ENCODE measurements at places on chromosomes 13 and 19.

DNA sequence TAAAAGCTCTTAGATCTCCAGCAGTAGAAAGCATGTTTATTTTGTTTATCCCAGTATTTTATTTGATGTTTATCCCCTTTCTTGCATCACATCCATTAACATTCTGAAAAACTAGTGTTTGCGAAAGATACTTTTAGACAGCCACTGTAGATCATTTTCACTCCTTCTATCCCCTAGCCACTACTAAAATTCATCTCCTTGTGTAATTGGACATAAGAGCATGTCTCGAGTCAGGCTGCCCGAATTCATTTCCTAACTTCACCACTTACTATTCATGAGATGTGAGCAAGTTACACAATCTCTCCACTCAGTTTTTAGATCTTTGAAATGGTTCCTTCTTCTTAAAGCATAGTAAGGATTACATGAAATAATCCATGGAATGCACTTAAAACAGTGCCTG is 514.0 kb downstream of the KLF5 start:
- DNase-seq = no peak

DNA sequence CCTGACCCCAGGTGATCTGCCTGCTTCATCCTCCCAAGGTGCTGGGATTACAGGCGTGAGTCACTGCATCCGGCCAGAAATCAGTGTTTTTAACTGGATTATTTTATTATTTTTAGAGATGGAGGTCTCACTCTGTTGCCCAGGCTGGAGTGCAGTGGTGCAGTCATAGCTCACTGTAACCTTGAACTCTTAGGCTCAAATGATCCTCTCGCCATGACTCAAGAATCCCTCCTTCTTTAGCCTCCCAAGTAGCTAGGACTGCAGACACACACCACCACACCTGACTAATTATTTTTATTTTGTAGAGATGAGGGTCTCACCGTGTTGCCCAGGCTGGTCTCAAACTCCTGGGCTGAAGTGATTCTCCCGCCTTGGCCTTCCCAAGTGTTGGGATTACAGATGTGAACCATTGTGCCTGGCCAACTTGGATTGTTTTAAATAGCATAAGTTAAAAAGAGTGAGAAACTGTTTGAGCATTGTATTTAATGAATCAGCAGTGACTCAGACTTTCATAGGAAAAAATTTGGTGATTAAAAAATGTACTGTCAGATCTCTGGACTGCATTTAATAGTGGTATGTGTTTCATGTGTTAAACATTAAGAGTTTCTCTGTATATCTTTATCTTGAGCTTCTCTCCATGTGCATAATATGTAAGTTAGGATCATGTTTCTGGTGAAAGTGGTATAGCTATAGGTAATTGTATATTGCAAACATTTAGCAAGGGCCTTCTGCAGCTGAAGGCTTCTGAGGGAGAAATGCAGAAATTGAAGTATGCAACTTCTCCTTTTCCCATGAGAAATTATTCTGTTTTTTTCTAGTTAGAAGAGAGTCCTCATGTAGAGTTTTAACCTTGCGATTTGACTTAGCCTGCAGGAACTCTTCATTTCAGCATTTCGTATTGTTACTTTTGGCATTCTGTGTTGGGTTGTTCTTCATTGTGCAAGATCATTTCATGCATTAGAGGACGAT is 121.2 kb downstream of the PCCA start:
- no peak for DNase-seq

DNA sequence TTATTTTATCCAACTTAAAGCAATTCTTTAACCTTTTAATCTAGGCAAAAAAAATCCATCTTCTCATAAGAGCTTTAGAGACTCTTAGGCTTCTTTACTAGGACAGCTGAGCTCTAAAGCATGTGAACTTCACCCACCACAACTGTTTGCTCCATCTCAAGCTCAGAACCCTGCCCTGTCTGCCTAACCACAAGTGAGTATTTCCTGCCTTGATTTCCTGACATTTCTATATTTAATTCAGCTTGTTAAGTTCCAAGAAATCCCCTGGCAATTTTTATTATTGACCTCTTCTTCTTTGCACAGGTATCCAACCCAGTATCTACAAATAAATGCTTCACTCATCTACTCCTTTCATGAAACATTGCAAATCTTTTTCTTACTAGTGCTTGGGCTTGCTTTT is 21.1 kb upstream of the CEACAM21 start:
- DNase-seq = no peak

- no peak for DNase-seq
These were observed 8.3 kb upstream of the DZIP1 start for GRCh38 chr13:95652821-95653220.

- no peak for DNase-seq
These were observed 20.6 kb downstream of the LRRC63 start for GRCh38 chr13:46232281-46232680.

DNA sequence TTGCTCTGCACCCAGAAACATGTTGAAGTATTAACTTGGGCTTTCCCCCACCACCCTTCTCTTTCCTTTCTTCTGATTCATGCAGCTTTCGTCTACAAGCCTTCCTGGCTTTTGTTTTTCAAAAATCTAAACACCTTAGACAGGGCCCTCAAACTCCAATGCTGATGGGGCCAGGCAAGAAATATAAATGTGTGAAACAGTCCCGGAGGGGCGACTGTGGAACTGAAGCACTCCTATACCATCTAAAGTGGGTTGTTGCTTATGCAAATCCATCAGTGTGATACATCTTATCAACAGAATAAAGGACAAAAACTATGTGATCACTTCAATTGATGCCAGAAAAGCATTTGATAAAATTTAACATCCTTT is 6.1 kb downstream of the FCGBP start:
- DNase-seq = no peak

DNA sequence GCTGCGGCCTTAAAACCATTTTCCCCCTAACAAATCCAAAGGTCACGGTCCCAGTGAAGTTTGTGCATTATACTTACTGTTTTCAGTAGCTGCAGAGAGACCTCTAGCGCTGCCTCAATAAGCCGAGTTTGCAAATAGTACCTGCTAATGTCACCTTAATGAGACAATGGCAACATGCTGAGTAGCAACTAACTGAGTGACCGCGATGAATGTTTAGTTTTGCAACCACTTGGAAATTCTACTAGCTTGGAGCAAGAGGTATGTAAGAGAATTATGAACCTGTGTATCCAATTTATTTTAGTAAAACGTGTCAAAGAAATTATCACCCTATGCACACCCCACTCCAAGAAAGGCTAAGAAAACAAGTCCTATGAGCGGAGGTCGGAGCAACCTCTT is 1.2 kb downstream of the KPNA3 start:
- no peak for DNase-seq

DNA sequence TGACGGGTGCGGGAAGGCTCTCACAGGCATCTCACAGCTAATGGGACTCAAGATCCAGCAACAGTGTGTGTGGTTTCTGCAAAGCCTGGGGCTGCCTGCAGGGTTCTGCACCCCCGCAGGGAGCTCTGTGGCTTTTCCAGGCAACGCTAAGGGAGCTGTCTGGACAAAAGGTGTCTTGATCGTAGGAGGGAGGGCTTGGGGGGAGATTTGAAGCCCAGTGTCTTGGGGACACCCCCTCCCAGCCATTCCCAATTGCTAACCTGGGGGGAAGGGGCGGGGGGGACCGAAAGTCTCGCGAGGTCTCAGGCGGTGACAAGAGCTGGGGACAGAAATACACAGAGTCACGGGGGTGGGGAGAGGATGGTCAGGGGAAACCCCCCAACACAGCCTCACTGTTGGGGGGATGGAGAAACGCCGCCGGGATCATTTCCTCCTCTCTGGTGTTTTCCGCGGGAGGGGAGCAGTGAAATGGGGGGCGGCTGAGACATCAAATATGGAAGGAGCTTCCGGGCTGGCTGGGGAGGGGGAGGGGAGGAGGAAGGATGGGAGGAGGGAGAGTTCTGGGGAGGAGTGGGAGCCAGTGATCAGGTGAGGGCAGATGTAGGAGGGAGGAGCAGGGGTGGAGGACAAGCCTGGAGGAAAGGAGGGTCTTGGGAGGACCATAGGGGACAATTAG is 13.3 kb downstream of the KCNC3 start:
- peak; percentile 49 for DNase-seq

DNA sequence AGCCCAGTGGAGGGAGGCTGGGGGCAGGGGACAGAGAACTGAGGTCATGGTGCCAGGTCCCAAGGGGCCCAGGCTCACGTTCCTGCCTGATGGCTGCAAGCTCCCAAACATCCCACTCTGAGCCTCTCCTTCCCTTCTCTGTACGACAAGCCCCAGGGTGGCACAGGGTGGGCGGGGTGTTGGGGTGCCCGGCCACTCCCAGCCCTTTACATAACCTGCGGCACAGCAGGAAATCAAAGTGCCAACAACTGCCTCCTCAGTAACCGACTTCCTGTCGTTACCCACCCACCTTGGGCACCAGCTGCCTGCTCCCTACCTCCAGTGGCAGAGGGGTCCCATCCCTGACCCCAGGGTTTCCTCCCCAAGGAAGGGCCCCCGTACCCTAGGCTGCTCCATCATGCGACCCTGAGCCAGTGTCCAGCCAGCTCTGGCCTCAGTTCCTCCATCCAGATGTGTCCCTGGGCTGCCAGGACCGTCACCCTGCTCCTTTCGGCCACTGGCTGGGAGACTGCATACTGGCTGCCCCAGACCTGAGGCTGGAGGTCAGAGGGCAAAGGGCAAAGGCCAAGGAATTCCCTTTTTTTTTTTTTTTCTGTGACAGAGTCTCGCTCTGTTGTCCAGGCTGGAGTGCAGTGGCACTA is 27.7 kb upstream of the NFIC start:
- DNase-seq = peak; percentile 29

DNA sequence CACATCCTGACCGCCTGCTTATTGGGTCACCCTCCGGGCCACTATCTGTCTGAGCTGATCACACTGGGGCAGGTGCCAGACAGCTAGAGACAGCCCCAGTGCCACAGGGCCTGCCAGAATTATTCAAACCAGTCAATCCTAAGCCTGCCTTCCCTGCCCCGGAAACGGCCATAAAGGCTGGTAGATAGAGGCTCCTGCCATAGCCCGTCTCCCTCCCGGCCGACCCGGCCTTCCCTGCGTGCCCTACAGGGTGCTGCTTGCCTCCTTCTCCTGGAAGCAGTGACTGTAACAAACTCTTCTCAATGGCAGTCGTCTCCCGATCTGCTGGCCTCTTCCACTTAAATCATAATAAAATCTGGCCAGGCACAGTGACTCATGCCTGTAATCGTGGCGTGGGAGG is 158.6 kb upstream of the SOX1 start:
- no peak for DNase-seq

GRCh38 chr19:54461613-54462012 is 2.0 kb downstream of the LENG9 start:
- no peak for DNase-seq

- no peak for DNase-seq
These were observed 15.5 kb downstream of the MKNK2 start for GRCh38 chr19:2035590-2035991.

DNA sequence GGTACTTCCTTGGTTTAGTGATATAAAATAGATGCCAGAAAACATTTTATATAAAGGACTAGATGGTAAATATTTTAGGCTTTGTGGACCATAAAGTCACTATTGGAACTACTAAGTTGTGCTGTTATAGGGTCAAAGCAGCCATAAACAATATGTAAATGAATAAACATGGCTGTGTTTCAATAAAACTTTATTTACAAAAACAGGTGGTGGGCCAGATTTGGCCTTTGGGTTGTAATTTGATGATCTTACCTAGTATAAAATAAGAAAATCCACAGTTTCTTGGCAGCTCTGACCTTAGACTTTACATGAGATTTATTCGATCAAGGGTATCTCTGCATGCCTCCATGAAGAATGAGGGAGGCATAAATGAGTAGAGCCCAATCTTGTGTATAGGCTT is 232.0 kb upstream of the PCDH9 start:
- no peak for DNase-seq

GRCh38 chr19:2627855-2628254 is 74.6 kb downstream of the GNG7 start:
- DNase-seq = no peak

DNA sequence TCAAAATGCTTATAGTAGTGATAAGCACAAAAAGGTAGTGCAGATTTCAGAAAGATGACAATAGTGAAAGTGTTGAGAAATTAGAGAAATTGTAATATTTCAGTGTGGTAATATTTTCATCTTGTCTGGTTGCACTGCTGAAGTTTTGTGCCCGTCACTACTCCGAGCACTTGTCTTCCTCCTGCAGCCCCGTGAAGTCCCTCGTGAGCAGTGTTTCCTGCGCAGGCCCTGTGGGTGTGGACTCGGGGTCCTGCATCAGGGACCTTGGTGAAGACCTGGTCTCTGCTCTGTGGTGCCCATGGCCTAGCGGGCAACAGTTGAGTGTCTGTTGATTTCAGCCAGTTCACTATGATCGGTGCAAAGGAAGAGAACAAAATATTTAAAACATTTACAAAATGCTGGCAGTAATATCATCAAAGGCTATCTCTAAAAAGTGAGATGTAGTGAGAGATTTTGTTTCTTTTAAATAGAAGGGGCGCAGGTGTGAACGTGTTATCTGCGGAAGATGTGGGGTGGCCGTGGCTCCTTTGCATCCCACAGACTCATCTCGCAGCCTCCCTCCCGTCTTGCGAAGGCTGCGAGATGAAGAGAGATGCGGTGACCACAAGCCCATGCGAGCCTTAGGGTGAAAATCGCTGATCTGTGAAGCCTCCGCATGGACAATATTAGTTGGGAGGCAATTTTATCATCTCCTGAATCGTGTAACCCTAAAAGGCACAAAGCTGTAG is 27.7 kb upstream of the DCUN1D2 start:
- no peak for DNase-seq

DNA sequence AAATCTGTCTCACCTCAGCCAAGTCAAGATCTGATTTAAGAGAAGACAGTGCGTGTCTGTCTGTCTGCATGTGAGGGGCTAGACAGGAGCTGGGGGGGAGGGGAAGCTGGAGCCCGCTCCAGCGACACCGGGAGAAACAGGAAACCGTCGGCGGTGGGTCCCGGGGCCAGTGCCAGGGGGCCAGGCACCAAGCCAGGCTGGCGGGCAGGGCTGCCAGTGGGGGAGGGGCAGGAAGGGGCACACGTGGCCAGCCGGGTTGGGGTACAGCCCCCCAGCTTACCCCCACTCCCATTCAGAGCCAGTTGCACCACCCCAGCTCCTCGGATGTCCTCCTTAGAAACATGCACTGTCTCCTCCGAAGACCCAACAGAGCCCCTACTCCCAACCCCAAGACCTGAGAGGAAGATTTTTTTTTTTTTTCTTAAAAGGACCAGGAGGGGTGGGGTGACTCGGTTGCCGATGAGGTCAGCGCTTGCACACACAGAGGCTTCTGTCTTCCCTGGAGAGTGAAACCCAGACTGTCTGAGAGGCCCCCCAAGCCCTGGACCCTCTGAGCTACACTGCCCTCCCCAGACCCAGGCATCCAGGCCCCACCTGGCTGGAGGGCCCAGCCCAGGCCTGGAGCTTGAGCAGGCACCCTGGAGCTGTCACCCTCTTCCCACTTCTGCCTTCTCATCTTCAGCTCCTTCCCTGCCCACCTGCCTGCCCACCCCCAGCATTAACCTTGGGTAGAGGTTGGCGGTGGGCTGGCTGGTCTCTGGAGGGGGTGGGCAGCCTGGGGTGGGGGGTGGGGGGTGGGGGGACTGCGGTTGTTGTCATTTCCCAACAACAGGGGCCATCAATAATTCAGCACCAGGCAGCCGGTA is 4.0 kb downstream of the ERF start:
- DNase-seq = no peak

DNA sequence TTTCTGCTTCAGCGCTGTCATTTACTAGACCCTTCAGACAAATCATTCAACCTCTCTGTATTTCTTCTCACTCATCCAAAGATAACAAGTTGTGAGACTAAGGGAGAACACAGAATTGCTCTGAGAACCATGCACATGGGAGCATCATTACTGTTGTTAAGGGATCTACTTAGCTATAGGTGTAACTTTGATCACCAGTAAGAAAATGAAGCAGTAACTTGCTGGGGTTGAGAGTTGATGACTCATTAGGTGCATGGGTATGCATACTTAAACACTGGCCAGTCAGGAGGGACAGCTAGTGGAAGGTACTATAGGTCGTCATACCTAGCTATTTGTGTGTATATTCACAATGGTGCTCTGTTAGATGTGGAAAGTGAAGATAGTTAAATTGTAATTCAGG is 61.5 kb downstream of the B3GLCT start:
- DNase-seq = no peak
